H9 (cell line): ENCODE measurements at places on chromosomes 4 and X. TPM values are rescaled to one million over a fixed set of nuclear protein-coding genes. Genes with fewer than 3 reads are reported as not detected.

DNA sequence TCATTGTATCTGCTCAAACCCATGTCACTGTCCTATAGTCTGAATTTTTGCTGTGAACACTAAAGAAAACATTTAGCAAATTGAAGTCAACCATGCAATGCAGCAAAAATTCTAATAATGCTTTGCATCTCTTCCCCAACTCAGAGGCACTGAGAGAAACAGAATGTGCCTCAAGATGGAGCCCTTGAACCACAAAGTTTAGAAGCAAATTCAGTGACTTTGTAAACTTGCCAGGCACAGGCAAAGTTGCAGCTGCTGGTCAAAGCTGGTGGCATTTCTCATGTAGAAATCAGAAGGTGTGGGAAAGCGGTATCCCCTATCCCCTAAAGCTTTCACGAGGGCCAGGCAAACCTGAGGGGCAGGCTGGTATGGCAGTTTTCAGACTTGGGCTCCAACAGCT is 121.7 kb upstream of the DIPK2B start:
- no peak overlapping the region for H3K4me3 ChIP-seq
- no peaks in the 10 kb centered on the region for H3K4me1 ChIP-seq
- peak; percentile 34 for DNase-seq
- H3K27me3 ChIP-seq = no peaks in the 10 kb centered on the region

- no peak for DNase-seq
- no peak overlapping the region for H3K4me3 ChIP-seq
- no peaks in the 10 kb centered on the region for H3K27me3 ChIP-seq
- no peaks in the 10 kb centered on the region; the same call in 1 of the 2 replicates for H3K4me1 ChIP-seq
Observed at GRCh38 chrX:83145876-83146275, 362.2 kb upstream of the POU3F4 start.

DNA sequence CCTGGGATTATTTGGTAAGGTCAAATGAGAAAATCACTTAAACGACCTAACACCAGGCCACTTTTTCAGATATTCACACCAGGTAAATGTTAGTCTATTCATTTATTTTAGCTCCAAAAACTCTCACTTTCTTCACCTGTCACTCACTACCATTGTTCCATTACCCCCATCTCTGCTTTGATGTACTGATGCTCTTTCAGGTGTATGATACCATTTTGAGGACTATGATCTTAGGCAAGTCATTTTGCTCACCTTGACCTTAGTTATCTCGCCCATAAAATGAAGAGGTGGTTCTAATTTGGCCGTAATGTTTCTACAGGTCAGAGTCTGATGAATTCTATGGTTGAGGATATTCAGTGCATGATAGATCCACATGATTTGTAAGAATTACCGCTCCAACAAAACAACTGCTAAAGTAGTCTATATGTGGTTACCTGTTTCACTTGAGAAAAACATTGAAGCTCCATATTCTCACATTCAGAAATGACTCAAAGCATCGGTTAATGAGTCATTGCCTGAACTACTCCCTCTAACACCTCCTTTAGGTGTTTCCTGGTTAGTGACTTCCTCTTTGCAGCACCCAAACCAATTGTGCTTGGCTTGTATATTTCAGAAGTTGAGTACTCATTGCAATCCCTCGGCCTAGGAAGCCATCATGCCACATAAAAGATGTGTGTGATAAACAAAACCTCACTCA is 4.5 kb downstream of the DTHD1 start:
- H3K4me1 ChIP-seq = no peaks in the 10 kb centered on the region
- H3K4me3 ChIP-seq = no peak overlapping the region
- DNase-seq = no peak
- no peak overlapping the region for H3K27ac ChIP-seq
- no peaks in the 10 kb centered on the region for H3K36me3 ChIP-seq

GRCh38 chrX:54483946-54484345 is 12.1 kb downstream of the FGD1 start:
- DNase-seq = no peak
- peaks cover 2% of the 10 kb centered on the region; the same call in 1 of the 2 replicates for H3K4me1 ChIP-seq
- peaks cover 9% of the 10 kb centered on the region for H3K36me3 ChIP-seq
- no peak overlapping the region for H3K27ac ChIP-seq
- H3K27me3 ChIP-seq = no peaks in the 10 kb centered on the region

DNA sequence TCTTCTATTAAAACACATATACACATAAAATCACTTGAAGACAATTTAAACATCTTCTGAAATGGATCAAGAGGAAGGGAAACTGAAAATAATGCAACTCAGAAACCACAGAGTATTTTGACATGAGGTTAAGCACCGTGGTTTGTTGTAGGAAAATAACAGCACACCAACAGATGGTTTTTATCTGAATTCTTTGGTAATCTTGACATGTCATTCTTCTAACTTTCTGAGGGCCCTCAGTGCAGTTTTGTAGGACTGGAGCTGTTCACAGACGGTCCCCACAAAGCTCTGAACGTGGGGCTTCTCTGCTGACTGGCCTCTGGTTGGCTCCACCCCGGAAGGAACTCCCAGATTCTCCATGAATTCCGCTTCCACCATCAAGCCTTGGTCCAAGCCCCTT is 16.0 kb upstream of the TLR8 start:
- no peaks in the 10 kb centered on the region for H3K27me3 ChIP-seq
- no peaks in the 10 kb centered on the region for H3K4me1 ChIP-seq
- H3K36me3 ChIP-seq = no peaks in the 10 kb centered on the region
- H3K27ac ChIP-seq = no peak overlapping the region
- H3K4me3 ChIP-seq = no peak overlapping the region

GRCh38 chr4:147717878-147718277 is 14.0 kb upstream of the ARHGAP10 start:
- DNase-seq = no peak
- H3K27ac ChIP-seq = no peak overlapping the region
- H3K4me1 ChIP-seq = no peaks in the 10 kb centered on the region
- no peak overlapping the region for H3K4me3 ChIP-seq

DNA sequence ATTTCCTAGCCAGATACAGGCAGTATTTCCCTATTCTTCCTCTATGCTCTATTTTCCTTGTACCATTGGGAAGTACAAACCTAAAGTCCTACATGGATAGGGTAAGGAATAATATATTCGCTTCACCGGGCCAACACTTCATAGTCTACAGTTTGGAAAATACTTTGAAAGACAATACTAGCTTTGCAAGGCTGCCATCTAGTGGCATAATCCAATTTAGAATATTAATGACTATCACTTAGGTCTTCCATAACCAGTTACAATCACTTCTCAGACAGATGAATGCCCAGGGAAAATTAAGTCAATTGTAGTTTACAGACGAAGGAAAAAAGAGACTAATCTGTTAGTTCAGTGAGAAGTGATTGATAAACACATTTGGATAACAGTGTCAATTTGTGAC is 141.0 kb upstream of the FAM47C start:
- DNase-seq = no peak
- no peaks in the 10 kb centered on the region for H3K4me1 ChIP-seq
- H3K27ac ChIP-seq = no peak overlapping the region
- H3K4me3 ChIP-seq = no peak overlapping the region

- H3K4me1 ChIP-seq = no peaks in the 10 kb centered on the region
- H3K27me3 ChIP-seq = peaks cover 6% of the 10 kb centered on the region; the same call in 1 of the 2 replicates
- H3K27ac ChIP-seq = no peak overlapping the region
- peaks cover 3% of the 10 kb centered on the region; the same call in 2 of the 3 replicates for H3K36me3 ChIP-seq
Observed at GRCh38 chrX:112844250-112844649, 3.6 kb upstream of the AMOT start.

DNA sequence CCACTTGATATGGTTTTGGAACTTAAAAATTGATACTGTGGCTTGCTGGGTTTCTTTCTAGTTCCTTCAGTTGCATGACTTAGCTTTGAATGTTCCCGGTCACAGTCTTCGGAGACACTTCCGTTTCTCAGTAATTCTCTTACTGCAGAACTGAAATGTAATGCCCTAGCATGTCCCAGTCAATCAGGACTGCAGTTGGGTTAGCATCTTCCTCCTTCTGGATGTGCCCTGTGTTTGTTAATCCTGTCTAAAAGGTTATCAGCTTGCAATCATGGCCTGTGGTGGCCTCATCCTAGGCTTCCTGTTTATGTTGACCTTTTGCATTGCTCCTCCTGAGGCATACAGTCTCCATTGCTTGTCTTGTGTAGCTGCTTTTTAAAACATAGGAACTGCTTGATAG is 275.9 kb downstream of the ARHGAP10 start:
- no peak overlapping the region for H3K4me3 ChIP-seq
- DNase-seq = no peak
- no peaks in the 10 kb centered on the region for H3K27me3 ChIP-seq
- H3K36me3 ChIP-seq = no peaks in the 10 kb centered on the region

DNA sequence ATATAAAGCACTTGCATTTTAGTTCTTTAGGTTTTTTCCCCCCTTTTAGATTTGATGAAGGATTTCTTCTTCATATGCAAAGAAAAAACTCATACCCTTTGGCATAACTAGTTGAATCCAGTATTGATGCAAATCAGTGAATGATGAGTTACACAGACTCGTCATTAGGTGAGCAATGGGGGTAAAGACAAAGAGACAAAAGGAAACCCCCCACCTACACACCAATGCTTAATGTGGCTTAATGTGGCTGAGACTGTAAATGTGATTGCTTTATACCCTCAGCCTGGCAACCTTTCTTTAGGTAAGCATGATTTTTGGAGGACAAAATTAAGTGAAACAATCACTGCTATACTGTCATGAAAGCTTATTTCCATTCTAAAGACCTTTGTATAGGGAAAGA is 39.5 kb downstream of the CD40LG start:
- H3K36me3 ChIP-seq = no peaks in the 10 kb centered on the region
- no peak overlapping the region for H3K4me3 ChIP-seq
- no peak for DNase-seq

- H3K4me1 ChIP-seq = no peaks in the 10 kb centered on the region
- H3K4me3 ChIP-seq = no peak overlapping the region
- no peaks in the 10 kb centered on the region for H3K36me3 ChIP-seq
Observed at GRCh38 chrX:1576201-1576992, 15.0 kb upstream of the AKAP17A start.

- H3K4me3 ChIP-seq = no peak overlapping the region
- no peaks in the 10 kb centered on the region for H3K27me3 ChIP-seq
- H3K36me3 ChIP-seq = peaks cover 11% of the 10 kb centered on the region
- DNase-seq = no peak
Observed at GRCh38 chr4:145679520-145679919, 426 bp upstream of the C4orf51 start.

GRCh38 chrX:32280921-32281320 is 930.4 kb downstream of the DMD start:
- H3K4me1 ChIP-seq = no peaks in the 10 kb centered on the region
- no peak overlapping the region for H3K27ac ChIP-seq
- no peak overlapping the region for H3K4me3 ChIP-seq
- no peaks in the 10 kb centered on the region for H3K27me3 ChIP-seq
- no peak for DNase-seq

DNA sequence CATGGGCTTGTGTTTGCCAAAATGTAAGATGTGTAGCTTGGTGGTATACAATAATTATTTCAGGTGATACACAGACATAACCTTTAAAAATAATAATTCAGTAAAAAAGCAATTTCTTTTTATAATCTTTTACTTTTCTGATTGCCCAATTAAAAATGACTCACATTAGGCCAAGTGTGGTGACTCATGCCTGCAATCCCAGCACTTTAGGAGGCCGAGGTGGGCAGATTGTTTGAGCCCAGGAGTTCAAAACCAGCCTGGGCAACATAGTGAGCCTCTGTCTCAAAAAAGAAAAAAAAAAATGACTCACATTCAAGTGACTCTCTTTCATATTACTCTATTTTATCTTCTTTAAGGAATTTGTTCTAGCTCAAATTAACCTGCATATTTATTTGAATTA is 449.4 kb upstream of the HTR2C start:
- no peak for DNase-seq
- H3K4me1 ChIP-seq = no peaks in the 10 kb centered on the region
- H3K4me3 ChIP-seq = no peak overlapping the region
- no peaks in the 10 kb centered on the region for H3K27me3 ChIP-seq
- peaks cover 4% of the 10 kb centered on the region; the same call in 1 of the 2 replicates for H3K36me3 ChIP-seq
- H3K27ac ChIP-seq = no peak overlapping the region

- no peaks in the 10 kb centered on the region for H3K4me1 ChIP-seq
- no peak for DNase-seq
- H3K27me3 ChIP-seq = no peaks in the 10 kb centered on the region
- no peak overlapping the region for H3K27ac ChIP-seq
- peaks cover 6% of the 10 kb centered on the region; the same call in 1 of the 2 replicates for H3K36me3 ChIP-seq
Observed at GRCh38 chr4:169583563-169583962, 28.8 kb downstream of the NEK1 start.

- H3K36me3 ChIP-seq = peaks cover 28% of the 10 kb centered on the region
- peak; percentile 60 for DNase-seq
- no peak overlapping the region for H3K27ac ChIP-seq
- peaks cover 2% of the 10 kb centered on the region; the same call in 1 of the 2 replicates for H3K4me1 ChIP-seq
- H3K4me3 ChIP-seq = no peak overlapping the region; the same call in 2 of the 3 replicates
Observed at GRCh38 chrX:56764153-56764974, 35.3 kb downstream of the NBDY start.

DNA sequence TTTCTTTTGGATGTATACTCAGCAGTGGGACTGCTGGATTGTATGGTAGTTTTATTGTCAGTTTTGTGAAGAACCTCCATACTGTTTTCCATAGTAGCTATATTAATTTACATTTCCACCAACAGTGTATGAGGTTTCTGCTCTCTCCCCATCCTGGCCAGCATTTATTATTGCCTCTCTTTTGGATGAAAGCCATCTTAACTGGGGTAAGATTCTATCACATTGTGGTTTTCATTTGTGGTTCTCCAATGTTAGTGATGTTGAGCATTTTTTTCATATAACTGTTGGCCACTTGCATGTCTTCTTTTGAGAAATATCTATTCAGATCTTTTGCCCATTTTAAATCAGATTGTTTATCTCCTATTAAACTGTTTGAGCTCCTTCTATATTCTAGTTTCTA is 27.6 kb downstream of the QRFPR start:
- DNase-seq = no peak
- H3K27me3 ChIP-seq = no peaks in the 10 kb centered on the region
- no peaks in the 10 kb centered on the region for H3K4me1 ChIP-seq
- H3K36me3 ChIP-seq = no peaks in the 10 kb centered on the region

- no peaks in the 10 kb centered on the region for H3K36me3 ChIP-seq
- no peaks in the 10 kb centered on the region for H3K4me1 ChIP-seq
- no peak overlapping the region for H3K27ac ChIP-seq
- no peak for DNase-seq
Observed at GRCh38 chr4:183399126-183399522, 45.3 kb upstream of the CDKN2AIP start.

Gene BEND2
- total RNA-seq = not detected in 2 replicates

Gene RASGEF1B
- total RNA-seq = 6.4 and 7.5 TPM in 2 replicates

Gene SHROOM2
- total RNA-seq = 13.9 and 15.3 TPM in 2 replicates

Gene UNC5C
- not detected in 2 replicates for total RNA-seq

Gene S100P
- total RNA-seq = not detected in 2 replicates

Gene DIPK2B
- not detected in 2 replicates for total RNA-seq

Gene SSX4
- 0.29 TPM in 1 of 2 replicates, not detected in the other for total RNA-seq

Gene TDO2
- not detected in 2 replicates for total RNA-seq

Gene DHRSX
- 42.3 and 44.0 TPM in 2 replicates for total RNA-seq
